SK-MEL-5 (cell line): ENCODE measurements at places on chromosomes 13 and 19.
A peak's percentile ranks its signal among the peaks of the same experiment; 100 is the strongest.

DNA sequence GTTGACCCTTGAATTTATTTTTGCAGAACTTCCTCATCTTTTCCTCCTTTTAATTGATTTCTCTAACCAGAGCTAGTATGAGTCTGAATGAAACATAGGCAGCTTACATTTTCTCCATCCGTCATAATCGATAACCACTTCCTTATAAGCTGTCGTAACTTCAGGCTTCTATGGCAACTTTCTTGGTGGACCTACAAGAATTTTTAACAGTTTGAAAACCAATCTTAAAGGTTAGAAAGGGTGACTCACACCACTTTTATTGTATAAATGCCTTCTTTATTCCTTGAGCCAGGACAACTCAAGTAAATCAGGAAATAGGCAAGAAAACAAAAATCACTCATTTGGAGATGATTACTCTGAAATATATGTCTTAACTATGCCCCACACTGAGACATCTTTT is 105.7 kb upstream of the KL start:
- peak; percentile 20 for DNase-seq

DNA sequence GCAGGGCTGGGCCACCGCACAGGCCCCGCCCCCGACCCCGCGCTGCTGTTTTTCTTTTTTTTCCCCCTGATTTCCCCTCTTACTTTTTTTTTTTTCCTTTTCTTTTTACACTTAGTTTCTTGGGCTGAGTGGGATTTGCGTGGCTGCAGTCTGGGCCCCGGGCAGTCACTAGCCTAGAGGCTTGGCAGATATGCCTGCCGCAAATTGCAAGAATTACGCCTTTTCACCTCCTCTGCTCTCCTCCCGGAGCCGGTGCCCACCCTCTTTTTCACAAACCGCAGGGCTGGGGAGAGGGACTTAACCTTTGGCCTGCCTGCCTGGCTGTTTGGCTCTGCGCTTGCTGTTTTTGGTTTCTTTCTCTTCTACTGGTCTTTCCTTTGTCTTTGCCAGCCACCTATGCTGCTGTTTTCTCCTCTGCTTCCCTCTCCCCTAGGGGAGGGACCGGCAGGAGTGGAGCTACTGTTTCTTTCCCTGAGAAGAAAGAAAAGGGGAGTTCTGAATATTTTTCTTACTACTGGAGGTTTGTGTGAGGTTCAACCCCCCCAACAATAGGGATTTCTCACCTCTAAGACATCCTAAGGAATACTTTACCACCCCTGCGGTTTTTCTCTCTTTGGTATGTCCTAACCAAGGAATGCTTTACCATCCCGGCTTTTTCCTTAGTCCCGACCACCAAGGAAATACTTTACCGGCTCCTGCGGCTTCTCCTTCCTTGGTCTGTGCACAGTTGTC is 11.0 kb downstream of the ZNF552 start:
- DNase-seq: no peak

DNA sequence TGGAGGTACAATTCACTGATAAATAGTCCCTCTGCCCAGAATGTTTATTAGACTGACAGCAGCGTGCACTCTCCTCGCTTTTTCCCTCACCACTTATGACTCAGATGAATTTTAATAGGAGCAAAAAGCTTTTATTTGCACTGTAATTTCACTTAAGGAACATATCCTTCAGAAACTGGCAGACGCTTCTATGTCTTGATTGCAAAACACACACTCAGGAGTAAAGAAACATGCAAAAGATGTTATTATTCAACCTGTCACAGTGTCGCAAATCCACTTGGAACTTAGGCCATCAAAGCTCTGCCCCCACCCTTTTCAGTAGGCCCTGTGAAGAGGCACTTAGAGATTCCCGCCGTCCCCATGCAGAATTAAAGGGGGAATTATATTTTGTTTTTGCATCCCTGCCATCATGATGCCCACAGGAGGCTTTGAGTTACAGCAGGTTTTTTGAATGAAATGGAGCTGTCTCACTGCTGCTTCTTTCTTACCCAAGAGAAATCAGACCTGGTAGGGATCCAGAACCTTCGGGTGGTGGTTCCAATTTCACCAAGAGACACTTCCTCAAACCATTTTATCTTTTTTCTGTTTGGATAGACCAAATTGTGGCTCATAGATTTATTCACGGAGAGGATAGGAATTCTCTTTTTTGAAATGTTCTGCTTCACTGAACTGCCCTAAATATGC is 74.5 kb downstream of the GGACT start:
- DNase-seq: no peak

DNA sequence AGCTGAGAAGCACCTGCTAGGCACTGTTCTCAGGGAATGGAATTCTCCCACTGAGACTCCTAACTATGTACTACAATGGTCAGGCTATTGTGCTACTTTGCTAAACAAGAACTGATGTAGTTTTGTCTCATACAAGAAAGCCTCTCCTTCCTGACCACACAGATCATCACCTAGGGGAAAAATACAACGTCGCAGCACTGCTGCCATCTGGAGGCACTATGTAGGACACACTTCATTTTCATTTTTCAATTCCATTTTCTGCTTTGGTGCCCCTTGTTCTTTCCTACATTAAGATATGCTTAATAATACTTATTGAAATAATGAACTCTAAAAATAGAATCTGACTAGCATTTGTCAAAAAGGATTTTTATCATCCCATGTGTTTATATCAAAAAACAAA is 21.1 kb downstream of the PROSER1 start:
- peak; percentile 60 for DNase-seq

DNA sequence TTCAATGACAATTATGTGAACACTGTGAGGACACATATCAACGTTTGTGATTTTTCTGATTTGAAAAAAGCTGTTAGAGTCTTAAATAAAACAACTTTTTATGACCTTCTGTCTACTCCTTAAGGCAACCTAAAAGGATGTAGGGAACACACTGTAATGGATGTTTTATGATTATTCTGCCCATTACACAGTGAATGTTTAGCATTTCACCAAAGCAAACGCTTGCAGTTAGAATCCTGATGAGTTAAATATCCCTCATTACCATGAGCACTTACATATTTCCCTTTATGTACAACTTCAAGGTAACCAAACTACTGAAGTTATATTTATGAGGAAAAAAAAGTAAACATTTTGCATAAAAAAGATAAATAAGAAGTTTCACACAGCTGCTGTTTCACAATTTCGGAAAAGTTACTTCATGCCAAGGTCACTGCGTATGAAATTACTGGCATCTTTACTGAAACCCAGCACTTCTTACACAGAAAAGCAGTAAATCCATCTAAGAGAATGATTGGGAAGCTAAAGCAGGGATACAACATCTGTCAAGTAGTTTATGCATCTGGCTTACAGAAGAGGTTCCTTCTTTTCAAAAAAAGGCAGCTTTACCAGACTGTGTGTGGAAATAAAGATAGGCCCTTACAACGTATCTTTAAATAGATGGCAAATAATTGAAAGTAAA is 733.7 kb upstream of the ATXN8OS start:
- DNase-seq: no peak
